ENCODE measurements at places on chromosomes 5 and 9.

DNA sequence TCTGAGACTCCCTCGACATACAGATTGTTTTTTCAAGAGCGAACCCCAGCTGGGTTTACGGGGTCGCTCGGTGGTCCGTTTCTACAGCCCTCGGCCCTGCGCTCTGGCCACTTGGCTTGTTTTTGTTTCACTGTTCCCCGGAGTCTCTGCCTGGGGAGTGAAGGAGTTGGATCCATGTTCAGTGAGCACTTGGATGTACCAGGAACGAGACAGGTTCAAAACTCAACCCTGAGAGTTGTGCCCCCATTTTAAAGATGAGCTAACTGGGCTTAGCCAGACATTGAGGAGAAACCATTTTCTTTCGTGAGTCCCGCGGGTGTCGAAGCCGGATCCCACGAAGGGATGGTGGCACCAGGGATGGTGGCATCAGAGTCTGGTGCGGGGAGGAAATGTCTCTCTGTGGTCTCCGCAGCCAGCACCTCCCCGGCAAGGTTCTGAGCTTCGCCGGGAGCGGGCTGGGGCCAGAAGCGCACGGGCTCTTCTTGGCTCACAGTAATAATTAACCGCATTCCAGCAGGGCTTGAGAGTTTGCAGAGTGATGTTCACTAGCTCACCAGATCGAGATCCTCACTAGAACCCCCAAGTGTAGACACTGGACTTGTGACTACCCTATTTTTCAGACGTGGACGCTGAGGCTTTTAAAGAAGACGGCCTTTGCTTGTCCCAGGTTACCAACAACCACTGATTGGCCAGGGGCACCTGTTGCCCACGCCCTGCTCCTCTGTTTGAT lies 1.0 kb downstream of the MSX2 start:
- DNase-seq, result no peak

DNA sequence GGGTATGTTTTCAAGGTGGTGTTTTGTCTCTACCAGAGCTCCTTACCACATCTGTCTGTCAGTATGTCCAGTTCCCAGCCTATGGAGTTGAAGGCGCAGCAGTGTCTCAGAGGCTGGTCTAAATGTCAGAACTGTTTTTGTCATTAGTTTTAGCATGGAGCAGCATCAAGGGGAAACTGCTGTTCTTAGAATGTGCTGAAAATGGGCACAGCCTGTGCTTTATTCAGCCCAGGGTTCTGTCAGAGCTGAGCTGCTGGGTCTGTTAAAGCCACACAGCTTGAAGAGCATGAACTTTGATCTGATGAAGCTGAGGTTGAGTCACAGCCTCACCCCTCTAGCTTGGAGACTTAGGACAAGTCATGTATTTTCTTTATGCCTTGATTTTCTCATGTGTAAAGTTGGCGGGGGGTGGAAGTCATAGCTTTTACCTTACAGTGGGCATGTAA lies 71.9 kb downstream of the RALGPS1 start:
- DNase-seq, result no peak

DNA sequence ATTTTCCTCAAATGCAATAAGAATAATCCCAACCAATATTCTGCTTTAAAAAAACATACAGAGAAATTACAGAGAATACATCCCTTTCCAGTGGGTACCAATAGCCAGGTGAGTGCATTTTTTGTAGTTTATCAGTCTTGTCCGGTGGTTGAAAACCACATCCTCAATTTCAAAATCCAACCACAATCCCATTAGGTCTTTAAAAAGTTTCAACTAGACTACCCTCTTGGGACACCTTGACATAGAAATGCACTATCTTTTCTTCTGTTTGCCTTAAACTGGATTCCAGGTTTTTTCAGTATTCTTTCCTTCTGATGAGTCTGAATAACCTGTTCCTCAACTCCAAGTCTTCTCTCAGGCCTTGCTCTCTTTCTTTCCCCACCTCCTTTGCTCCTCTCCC lies 223.3 kb downstream of the NR2F1-AS1 start:
- DNase-seq, result no peak

GRCh38 chr9:125992557-125992956 lies 245.4 kb downstream of the PBX3 start:
- DNase-seq, result no peak

DNA sequence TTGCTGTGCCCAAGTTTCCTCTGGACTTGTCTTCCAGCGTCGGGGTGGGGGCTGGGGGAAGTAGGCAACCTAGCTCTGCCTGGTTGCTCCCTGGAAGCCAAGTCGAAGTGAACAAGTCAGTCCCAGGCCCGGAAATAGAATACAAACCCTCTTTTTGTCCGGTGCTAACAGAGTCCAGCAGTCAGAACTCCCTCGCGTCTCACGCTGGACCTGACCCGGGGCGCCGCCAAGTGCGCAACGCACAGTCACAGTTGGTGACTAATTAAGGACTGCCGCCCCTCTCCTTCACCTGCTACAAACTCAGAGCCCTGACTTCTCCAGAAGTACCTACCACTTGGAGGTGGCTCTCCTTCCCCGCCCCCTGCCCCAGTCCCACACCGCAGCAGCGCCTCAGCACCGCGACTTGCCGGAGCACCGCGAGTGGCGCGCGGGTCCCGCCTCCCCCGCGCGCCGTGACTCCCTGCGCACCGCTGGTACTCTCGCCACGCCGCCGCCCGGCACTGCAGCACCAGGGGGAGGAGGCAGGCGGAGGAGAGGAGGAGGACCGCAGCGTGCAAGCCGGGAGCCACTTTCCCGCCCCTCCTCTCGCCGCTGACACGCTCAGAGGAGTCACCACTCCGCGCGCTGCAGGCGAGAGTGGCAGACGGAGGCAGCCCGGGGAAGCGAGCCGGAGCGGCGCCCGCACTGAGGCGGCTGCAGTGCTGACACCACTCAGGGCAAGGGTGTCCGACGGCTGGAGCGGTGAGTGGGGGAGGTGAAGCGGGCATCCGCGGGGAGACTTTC lies at the start of gene SV2C:
Gene SV2C (plus strand): TSS at position 612 of the 783 bp plus-strand sequence. CDS start 48,368 bp downstream, outside the sequence.
- no peak for DNase-seq

- peak; percentile 56 for DNase-seq
Observed at GRCh38 chr9:5269249-5269715, 35.2 kb downstream of the RLN2 start.
